ENCODE measurements at places on chromosomes 16 and 17.

GRCh38 chr16:81539009-81539758 is 94.6 kb downstream of the CMIP start:
- DNase-seq, result no peak

GRCh38 chr17:64420143-64420670 is 28.7 kb upstream of the MILR1 start:
- DNase-seq, result no peak

DNA sequence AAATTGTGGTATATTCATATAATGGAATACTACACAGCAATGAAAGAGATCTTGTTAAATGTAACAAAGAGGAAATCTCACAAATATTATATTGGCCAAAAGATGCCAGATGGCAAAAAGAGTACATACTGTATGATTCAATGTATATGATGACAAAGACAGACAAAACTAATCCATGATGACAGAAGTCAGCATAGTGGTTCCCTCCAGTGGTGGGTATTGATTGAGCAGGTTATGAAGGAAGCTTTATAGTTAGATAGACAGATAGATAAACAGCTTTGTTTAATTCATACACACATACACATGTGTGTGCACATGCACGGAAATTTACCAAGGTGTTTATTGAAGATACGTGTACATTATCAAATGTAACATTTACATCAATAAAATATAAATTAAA is 74.4 kb upstream of the SMIM36 start:
- no peak for DNase-seq

DNA sequence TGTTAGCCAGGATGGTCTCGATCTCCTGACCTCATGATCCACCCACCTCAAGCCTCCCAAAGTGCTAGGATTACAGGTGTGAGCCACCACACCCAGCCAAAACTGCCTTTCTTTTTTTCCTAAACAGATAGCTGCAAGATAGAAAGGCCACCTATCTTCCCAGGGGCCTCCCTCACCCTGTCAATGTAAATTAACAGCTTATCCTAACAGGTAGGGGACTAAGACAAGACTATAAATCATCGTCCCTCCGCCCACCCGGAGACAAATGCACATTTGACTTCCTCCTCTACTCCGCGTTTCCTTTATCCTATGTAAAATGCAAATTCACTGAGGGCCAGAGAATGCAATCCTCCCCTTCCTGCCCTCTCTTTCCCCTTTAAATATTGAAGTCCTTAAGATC is 71.4 kb downstream of the MARF1 start:
- DNase-seq, result no peak

GRCh38 chr17:41530062-41531048 is 2.2 kb upstream of the KRT19 start:
- DNase-seq, result no peak

DNA sequence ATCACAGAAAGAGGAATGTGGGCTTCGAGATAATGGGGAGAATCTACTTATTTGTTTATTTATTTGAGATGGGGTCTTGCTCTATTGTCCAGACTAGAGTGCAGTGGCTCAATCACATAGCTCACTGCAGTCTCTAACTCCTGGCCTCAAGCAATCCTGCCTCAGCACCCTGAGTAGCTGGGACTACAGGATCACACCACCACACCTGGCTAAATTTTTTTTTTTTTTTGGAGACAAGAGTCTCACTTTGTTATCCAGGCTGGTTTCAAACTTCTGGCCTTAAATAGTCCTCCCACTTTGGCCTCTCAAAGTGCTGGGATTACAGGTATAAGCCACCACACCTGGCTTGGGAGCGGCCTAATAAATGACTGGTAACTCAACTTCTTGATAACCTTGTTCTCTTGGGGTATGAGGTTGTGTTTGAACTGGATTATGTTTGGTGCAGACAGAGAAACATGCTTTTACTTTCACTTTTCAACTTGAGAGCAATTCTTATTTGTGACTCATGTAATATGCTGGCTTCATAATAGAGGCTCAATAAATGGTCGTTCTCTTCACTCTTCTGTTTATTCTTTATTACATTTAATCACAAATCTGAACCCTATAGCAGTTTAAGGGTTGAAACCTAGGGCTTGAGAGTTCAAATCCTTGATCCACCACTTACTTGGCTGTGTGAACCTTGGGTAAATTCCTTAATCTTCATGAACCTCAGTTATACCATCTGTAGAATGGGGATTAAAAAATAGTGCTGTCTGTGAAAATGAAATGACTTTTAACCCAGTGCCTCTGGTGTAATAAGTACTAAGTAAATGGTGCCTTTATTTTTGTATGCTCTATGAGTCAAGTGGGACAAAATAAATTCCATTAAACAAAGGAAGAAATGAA is 129.1 kb upstream of the HS3ST2 start:
- DNase-seq, result no peak

DNA sequence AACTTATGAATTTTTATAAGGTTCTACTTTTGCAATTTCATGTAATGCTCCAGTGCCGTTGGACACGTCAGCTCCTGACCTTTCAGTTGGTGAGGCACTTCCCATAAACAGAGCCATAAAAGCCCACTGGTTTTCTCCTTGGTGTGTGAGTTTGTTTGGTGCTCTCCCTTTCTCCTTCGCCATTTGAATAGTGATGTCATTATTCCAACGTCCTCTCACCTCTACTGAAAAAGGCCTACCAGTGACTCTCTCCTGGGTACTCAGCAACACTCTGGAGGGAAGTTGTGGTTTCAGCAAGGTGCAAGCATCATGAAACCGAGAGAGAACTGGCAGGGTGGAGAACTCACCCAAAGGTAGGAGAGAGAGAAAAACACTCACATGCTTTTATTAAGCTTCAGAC is 29.6 kb upstream of the HNF1B start:
- no peak for DNase-seq

- DNase-seq, result no peak
Observed at GRCh38 chr17:49616601-49617131, 41.0 kb downstream of the NXPH3 start.

DNA sequence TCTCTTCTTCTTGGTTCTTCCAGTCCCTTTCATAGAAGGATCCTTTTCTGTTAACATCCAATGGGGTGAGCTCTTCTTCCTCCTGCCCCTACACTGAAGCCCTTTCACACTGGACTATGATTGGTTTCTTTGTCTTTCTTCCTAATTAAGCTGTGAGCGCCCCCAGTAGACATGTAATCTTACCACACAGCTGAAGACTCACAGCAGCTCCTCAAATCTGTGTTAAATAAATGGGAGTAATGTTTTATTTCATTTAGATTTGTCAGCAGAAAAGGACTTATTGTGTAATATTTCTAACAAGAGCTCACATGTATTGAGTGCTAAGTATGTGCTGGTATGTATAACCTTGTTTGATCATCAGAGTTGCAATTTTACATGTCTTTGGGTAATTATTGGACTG is 55.7 kb downstream of the TOX3 start:
- DNase-seq, result no peak

DNA sequence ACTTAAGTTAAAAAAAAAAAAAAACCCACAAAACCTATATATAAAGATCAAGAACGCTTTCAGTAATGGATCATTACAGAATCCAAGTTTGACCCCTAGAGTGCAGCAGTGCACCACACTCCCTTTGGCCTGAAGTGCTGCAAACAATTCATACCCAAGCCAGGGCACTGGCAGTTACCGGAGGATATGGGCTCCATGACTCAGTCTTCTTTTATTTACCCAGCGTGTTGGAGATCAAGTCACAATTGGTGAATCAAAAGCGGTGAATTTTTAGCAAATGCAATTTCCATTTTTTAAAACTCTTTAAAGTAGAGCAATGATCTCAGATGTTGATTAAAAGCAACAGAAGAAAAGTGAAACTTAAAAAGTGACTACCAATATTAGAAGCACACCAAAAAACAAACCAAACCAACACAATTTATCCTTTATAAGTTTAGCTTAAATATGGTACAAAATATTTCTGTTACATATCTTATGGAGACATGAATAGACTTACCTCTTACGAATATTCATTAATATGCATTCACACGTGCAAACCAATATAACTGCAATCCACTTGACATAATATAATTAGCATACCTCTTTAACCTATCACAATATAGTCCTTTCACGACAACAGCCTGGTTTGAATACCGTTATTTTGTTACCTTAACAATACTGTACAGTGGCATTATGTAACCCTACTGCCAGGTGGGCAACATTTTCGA is 46.3 kb downstream of the ZNF652 start:
- peak; percentile 27 for DNase-seq

GRCh38 chr17:82388223-82388921 is 16.8 kb downstream of the UTS2R start:
- no peak for DNase-seq

DNA sequence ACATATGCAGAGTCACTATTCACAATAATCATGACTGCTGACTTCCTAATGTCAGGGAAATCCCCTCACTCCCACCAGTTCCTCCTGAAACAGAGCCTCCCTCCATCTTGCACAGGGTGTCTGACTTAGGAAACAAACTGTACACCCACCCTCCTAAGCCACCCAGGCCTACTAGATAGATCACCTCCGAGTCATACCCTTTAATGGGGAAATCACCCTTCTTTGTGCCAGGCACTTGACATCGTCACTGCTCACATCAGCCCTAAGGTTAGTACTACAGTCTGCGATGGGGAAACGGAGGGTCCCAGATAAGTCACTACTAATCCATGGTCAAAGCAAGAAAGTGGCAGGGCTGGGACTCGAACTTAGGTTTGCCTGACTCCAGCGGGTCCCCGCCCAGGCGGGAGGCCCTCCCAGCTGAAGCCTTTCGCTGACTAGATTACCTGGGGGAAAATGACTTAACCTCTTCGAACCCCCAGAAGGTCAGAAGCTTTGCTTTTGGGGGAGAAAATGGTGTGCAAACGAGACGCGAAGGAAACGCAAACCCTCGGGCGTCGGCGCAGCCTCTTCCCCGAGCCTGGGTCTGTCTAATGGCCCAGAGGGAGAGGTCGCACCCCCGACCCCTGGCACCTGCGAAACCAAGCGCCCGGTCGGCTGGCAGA is 3.4 kb upstream of the MLLT6 start:
- no peak for DNase-seq

DNA sequence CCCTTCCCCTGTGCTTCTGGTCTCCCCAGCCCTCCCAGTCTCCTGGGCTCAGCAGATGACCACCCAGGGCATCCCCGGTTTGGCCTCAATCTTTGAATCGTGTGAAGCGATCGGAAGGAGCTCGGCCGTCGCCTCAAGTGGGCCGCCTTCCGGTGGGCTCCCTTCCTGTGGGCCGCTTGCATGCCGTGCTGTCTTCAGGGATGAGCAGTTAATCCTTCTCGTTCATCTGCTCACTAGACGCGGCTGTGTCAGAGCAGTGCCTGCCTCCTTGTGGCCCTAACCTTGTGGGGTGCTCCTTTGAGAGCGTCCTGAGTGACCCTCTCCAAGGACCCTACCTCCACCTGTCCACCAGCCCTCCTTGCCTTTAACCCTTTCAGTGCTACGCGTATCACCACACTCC is 40.4 kb downstream of the BAIAP2 start:
- DNase-seq, result no peak

GRCh38 chr17:4951486-4951885 is 567 bp downstream of the ENO3 start:
- DNase-seq, result no peak

DNA sequence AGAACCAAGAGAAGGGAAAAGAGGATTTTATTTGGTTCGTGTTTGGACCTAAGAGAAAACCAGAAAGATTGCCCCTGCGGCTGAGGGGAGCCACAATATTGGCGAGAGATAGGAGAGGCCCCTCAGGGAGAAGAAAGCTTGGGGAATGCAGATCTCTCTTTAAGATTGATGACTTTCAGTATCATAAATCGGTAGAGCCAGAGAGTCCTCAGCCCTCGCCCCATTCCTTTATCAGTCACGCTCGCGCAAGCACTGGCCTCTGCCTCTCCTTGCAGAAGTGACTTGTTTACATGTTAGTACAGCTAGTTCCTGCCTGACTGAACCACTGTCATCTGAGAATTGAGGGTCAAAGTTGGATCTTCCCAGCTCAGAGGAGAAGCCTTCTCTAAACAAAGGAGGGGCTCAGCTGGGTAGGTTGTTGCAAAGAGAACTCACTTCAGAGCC is 21.5 kb upstream of the KRT19 start:
- no peak for DNase-seq

DNA sequence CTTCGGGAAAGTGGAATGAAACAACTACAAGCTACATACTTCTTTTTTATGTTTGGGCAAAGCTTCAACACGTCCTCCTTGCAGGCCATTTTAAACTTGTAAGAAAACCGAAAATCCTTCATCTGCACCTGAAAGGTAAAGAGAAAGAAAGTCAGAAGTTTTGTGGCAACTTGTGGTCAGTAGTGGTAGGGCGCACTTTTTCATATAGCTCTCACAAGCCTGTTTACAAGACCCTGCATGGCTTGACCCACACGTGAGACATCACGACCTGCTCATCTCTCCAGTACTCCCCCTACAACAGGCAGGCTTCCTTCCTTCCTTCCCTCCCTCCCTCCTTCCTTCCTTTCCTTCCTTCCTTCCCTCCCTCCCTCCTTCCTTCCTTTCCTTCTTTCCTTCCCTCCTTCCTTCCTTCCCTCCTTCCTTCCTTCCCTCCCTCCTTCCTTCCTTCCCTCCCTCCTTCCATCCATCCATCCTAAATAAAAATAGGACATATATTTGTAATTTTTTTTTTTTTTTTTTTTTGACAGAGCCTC is 48.7 kb upstream of the CLEC18B start:
- DNase-seq, result no peak
